ENCODE measurements at places on chromosomes 3 and 15.
A peak's percentile ranks its signal among the peaks of the same experiment; 100 is the strongest.

DNA sequence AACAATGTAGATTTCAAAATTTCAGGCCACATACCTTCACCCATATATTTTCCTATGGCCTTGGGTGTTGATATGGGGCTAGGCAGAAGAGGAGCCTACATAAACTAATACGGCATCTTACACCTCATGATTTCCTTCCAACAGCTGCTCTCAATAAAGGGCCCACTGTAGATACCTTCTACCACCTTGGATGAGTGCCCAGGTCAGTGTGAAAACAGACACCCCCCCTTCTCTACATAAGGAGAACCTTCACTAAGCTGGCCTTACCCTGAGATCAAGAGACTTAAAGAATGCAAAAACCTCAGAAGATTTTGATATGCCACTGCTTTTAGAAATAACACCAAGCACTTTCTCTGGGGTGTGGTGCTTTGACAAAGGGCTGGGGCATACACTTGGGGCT lies 42.7 kb downstream of the SH3BP5 start:
- DNase-seq: no peak

DNA sequence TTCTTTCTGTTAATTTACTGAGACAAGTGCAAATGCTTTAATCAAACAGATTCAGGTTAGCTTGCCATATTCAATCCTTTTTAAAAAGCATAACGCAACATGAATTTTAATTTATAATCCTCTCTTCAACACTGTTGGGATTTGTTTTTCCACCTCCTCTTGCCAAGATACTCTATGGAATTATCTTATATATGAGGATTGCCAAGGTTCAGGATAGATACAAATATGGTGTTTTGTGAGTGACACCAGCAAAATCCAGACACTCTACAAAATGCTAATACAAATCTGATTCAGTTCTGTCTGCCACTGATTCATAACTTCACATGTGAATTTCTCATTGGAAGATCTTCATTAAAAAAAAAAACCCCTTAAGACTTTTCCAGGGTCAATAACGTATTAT lies 104.8 kb downstream of the FBN1 start:
- no peak for DNase-seq

- DNase-seq: no peak
These were observed 736.9 kb upstream of the CCDC54 start for GRCh38 chr3:106640353-106640752.

GRCh38 chr3:172410702-172411477 lies 37.4 kb downstream of the GHSR start:
- DNase-seq: no peak

- DNase-seq: no peak
These were observed 142.5 kb downstream of the CPNE4 start for GRCh38 chr3:131892331-131892730.

DNA sequence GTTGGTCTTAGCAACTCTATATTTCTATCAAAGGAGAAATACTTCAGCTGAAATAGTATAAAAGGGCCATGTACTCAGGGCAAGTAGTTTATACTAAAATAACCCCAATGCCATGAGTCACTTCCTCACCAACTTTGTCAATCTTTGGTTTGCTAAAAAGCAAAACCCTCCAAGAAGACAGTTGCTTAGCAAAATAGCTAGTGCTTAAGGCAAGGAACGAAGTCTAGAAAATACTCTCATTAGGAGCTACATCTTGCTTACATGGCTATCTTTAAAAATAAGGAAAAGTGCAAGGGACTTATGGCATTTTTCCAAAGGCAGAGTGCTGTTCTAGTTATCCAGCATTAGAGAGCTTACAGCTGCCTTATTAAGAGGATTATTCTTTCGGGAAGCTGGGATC lies 28.4 kb downstream of the P3H2 start:
- DNase-seq: no peak

DNA sequence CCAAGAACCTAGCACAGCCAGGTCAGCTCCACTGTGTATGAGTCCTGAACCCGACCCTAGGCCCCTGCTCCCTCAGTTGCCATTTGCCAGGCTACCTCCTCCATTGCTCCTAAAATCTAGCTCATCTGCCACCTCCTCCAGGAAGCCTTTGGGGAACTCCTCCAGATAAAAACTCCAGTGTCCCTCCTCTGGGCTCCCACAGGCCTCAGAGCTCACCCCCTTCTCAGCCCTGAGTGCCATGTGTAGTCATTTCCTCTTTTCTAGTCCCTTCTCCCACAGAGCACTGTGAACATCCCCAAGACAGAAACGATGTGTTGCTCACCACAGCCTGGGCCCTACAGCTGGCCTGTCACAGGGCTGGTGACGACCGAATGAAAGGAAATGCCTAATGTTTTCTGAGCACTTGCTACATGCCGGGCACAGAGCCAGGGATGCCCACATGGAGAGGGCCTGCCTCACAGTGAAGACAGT lies 61.0 kb downstream of the IQSEC1 start:
- DNase-seq: peak; percentile 58

DNA sequence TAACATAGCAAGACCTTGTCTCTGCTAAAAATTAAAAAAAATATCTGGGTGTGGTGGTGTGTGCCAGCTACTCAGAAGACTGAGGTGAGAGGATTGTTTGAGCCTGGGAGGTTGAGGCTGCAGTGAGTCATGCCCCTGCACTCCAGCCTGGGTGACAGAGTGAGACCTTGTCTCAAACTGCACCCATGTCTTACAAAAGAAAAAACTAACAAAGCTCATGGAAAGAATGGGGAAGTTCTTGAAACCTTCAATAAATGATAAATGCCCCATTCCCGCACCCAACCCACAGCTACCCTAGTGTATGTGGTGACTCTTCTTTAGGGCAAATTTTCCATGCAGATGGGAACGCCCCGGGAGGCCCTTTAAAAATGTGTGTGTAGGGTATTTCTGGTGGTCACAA lies 28.3 kb downstream of the RPLP1 start:
- DNase-seq: peak; percentile 14

- no peak for DNase-seq
These were observed 111.6 kb upstream of the SLC6A6 start for GRCh38 chr3:14290631-14291385.

GRCh38 chr3:179956416-179956830 lies 80.3 kb downstream of the PEX5L start:
- no peak for DNase-seq
